ENCODE measurements at places on chromosomes 3 and 15. TPM values are rescaled to one million over a fixed set of nuclear protein-coding genes. Genes with fewer than 3 reads are reported as not detected.

Gene CDV3
- polyA plus RNA-seq, result 71.8 TPM

Gene LIPC
- 0.12 TPM for polyA plus RNA-seq

Gene AGTR1
- not detected for polyA plus RNA-seq

Gene PRR20G
- polyA plus RNA-seq, result not detected

DNA sequence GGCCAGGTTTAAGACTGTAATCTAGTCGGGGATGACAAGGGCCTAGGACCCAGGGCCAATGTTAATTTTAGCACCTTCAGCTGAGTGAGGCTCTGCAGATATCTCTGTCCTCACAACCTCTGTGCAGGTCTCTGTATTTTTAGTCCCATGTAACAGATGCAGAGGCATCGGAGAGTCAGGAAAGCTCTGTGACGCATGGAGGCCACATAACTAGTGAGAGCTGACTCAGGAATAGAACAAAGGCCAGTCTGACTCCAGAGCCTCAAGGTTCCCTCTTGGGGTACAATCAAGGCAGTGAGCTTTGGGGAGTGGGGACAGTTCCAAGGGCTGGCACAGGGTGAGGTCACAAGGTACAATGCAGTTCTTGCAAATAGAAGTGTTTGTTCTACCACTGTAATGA, 31.0 kb downstream of the FSTL1 start:
- DNase-seq, result no peak

DNA sequence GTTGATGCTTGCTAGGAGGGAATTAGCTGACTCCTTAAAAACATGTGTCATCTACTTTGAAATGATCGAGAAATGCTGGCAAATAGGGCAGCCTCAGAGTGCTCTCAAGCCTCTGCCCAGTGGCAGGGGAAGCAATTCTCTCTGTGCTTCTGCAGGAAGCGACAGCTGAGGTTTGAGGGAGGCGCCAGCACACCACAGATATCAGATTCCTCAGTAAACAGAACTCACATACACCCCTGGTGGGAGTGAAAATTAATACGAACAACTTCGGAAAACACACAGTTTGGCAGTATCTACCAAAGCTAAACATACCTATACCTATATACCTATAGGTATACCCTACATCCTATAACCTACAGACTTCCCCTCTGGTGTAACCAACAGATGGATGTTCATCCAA, 61.3 kb downstream of the NSMCE3 start:
- peak; percentile 6 for DNase-seq

- no peak for DNase-seq
These were observed 36.1 kb downstream of the AMOTL2 start for GRCh38 chr3:134338201-134338512.

GRCh38 chr3:42102571-42102970, 11.4 kb downstream of the TRAK1 start:
- DNase-seq, result no peak

DNA sequence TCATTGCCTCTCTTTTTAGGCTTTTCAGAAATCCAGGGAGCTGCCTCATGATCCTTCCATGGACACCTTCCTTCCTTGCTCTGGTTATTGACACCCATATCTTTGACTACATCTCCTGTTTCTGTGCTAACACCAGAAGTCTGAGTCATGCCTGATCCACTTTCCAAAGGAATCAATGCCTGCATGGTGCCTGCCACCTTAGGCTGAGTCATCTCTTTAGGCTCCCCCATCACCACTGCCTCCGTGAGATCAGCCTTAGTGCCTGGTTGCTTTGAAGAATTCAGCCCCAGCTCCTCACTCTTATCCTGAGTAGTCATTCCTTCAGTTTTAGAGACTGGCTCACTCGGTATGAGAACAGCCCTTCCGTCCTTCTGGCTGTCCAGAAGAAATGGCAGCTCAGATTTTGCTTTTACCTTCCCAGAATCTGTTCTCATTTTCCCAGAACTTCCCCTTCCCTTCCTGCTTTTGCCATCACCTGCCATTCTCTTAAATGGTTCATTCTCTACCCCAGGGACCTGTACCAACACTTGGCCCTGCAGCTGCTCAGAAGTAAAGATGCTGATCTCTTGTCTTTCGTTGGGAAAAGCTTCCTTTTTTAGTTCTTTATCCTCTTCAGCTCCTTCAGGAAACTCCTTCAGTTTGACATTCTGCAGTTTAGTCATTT, 105.3 kb downstream of the MAP4 start:
- no peak for DNase-seq

- no peak for DNase-seq
These were observed 34.2 kb upstream of the NR2F2 start for GRCh38 chr15:96296264-96296663.

DNA sequence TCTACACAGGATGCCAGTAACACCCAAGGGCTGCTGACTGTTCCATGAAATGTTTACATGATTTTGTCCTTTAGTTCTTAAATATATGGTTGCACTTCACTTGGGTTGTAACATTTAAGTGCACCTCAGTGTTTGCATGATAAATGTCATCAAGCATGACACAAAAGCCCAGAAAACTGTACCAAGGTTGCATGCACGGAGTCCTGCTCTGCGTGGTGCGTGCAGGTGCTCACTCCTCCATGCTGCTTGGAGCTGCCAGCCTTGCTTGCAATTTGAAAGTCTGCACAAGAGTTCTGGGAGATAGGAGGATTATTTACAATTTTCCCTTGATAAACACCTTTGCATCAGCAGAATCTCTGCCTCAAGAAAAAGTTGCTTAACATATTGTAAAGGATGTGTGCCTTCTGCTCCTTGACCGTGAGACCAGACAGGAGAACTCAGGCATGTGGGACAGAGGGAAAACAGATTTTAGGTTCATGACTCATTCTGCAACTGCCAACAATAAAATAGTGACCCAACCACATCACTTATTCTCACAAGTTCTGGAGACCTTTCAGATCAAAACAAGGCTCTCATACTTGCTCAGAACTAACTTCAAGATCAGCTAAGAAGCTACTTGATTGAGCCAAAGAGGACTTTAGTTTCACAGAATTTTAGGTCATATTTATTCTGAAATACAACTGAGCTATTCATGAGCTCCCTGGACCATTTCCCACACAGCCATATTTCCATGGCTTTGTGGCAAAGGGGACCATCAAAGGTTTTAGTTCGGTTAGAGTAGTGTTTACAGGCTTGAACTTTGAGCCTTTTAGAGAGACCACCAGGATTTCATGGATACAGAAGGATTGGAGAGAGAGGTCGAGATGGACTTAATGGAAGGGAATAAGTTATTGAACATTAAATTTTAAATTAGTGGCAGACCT, 128.4 kb upstream of the ZBED2 start:
- DNase-seq, result no peak

DNA sequence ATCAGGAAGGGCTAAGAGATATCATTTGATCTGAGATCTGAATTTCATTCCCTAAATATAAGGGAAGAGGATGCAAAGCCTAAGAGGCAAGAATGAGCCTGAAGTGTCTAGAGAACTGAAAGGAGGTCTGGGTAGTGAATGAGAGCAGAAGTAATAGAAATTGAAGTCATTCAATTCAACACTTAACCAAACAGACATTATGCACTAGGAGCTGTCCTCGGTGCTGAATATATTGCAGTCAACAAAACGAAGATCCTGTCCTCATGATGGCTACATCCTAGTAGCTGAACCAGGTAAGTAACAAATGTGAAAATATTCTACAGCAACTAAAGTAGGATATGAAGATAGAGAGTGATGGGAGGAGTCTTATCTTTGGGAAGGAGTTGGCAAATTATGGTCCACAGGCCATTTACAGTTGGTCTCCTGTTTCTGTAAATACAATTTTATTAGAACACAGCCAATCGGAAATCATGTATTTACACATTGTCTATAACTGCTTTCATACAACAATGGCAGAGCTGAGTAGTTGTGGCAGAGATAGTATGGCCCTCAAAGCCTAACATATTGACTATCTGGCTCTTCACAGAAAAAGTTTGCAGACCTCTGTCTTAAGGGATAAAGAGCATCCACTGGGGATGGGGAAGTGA, 192.9 kb upstream of the CADPS start:
- DNase-seq, result peak; percentile 3

- DNase-seq, result no peak
These were observed 1.9 kb downstream of the MINDY2 start for GRCh38 chr15:58773024-58773423.

DNA sequence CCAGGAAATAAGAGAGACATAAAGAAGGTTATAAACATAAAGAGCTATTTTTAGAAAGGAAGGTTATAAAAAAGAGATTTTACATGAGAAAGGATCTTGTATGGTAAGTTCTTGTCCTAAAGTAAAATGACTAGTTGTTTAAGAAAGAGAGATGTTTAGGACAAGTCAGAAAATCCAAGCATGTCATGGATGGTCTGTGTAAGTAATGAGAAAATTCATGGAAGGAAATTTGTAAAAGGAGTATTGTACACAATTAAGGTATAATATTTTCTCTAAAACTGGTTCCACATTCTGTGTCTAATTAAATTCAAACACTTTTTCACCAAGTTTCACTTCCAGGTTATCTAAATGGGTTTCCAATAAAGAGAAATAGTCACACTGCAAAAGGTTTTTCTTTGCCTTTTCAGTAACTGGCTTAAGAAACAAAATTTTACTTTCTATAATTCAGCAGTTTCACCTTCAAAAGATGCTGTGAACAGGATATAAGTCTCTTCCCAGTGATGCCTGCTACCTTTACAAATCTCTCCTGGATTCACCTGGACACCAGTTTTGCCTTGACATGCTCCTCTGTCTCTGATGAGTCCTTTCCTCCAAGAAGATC, 455.7 kb downstream of the ZIC1 start:
- no peak for DNase-seq

DNA sequence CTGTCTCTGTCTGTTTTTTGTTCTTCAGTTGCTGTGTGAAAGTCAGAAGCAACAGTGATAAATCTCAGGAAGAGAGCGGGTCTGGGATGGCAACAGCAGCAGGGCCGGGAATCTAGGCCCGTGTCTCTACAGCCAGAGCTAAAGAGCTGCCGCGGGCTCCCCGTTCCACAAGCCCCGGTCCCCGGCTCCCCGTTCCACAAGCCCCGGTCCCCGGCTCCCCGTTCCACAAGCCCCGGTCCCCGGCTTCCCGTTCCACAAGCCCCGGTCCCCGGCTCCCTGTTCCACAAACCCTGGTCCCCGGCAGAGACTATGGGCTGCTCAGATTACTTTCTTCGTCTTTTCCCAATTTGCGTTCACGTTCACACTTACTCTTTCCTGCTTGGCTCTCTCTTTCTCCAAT, 19.5 kb downstream of the RCCD1 start:
- DNase-seq, result no peak

DNA sequence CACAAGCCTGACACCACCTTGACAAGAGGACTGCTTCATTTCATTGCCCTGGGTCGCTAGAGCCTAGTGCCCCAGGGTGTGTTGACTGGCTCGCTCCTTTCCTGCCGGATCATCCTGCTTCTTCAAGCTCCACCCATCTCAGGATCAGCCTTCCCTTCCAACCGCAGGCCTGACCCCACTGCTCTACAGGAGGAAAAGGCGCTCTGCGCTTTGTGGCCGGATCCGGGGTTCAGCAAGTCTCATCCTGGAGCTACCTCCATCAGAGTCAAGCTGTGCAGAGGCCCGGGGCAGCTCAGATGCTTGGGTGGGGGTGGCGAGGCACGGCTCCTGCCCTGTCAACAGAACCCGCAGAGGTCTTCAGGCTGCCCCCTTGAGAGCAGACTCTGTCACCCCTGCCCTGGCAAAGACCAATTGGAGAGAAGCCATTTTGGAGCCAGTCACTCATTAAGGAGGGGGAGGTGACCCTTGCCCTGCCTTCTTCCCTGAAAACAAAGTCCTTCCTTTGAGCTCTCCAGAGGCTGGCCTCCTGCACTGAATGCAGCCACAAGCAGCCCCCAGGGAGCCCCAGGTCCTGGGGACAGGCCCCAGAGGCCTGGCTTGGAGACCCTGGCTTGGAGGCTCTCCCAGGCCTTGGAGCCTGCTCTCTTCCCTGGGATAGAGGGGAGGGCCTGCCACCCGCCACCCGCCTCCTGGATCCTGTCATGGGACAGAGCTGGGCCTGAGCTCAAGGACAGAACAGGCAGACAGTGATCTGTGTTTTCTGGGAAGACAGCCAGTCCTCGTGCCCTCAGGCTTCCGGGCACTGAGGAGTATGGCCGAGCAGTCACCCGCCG, 80.3 kb downstream of the CPN2 start:
- DNase-seq, result no peak

DNA sequence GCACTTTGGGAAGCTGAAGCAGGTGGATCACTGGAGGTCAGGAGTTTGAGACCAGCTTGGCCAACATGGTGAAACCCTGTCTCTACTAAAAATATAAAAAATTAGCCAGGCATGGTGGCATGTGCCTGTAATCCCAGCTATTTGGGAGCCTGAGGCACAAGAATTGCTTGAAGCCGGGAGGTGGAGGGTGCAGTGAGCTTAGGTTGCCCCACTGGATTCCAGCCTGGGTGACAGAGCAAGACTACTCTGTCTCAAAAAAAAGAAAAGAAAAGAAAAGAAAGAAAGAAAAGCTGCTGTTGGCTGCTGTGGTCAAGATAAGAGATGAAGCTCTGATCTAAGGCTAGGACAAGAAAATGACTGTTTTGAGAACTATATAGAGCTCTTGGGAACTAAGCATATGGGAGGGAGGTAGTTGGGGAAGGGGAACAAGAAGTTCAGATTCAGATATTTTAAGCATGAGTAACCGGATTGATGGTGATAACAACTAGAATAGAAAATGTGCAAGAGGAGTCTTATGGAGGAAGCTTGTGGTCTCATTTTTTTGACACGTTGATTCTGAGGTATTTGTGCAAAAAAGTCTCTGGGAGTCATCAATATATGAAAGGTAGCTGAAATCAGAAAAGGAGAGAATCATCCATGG, 25.7 kb downstream of the DNAH12 start:
- DNase-seq, result no peak

GRCh38 chr15:93894438-93895036, 336.8 kb upstream of the MCTP2 start:
- DNase-seq, result no peak

GRCh38 chr3:171541181-171541580, 81.0 kb upstream of the TNIK start:
- DNase-seq, result no peak

DNA sequence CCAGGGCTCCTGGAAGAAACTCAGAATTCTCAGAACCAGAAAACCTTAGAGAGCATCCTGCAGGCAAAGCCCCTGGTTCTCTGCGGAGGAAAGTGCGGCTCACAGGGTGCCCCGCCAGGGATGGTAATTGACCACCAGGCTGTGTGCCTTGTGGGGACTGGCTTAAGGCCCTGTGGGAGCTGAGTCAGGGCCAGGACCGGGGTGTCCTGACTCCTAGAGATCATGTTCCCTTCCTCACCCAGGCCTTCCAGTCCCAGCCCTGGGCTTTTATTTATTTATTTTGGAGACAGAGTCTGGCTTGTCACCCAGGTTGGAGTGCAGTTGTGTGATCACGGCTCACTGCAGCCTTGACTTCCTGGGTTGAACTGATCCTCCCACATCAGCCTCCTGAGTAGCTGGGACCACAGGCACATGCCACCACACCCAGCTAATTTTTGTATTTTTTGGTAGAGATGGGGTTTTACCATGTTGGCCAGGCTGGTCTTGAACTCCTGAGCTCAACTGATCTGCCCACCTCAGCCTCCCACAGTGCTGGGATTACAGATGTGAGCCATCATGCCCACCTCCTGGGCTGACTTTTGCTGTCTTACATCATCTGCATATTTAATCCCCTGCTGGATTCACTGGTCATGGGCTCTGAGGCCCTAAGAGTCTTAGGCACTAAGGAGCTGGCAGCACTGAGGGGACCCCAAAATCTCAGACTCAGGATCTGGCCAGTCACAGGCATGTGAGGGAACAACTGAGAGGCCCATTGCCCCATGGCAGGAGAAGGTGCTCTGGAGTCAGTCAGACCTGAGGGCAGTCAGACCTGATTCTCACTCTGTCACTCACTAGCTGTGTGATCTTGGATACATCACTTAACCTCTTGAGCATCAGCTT, 20.4 kb upstream of the LAMP3 start:
- no peak for DNase-seq
